ENCODE measurements at places on chromosomes 7 and 10.

- DNase-seq: no peak
Observed at GRCh38 chr10:83673316-83673715, 466.0 kb upstream of the GHITM start.

DNA sequence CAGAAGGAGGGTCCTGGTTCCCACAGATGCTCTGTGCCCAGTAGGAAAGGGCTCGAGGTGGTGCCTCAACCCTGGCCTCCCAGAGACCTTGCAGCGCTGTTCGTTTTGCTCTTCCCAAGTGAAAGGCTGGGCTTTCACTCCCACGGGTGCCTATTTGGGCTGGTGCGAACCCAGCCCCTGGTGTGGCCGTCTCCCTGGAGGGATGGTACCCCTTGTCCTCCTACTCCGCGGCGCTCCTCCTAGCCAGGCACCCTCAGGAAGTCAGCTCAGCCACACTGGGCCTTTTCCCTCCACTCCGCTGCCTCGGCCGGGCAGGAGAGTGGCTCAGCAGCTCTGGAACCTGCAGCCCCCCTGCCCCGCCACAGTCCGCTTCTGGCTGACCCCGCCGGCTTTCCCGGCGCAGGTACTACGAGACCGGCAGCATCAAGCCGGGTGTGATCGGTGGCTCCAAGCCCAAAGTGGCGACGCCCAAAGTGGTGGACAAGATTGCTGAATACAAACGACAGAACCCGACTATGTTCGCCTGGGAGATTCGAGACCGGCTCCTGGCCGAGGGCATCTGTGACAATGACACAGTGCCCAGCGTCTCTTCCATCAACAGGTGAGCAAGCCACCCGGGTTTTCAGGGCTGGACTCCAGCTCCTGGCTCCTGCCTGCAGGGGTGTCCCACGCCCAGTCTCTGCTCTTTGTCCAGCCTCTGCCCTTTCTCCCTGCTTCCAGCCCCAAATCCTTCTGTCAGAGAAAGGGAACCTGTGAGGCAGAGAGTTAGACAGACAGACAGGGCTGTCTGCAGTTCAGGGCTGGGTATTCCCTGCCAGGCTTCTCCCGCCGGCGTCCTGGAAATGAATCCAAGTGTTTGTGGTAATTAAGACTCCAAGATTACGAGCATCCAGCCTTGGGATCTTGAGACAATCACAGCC lies 5.2 kb downstream of the PAX2 start:
- DNase-seq: no peak

GRCh38 chr10:34484164-34484563 lies 330.9 kb downstream of the PARD3 start:
- no peak for DNase-seq

GRCh38 chr10:9228771-9229170 lies 1174.3 kb downstream of the GATA3 start:
- DNase-seq: peak; percentile 18

- DNase-seq: no peak
Observed at GRCh38 chr10:43930243-43930642, 281.6 kb upstream of the ZNF32 start.

DNA sequence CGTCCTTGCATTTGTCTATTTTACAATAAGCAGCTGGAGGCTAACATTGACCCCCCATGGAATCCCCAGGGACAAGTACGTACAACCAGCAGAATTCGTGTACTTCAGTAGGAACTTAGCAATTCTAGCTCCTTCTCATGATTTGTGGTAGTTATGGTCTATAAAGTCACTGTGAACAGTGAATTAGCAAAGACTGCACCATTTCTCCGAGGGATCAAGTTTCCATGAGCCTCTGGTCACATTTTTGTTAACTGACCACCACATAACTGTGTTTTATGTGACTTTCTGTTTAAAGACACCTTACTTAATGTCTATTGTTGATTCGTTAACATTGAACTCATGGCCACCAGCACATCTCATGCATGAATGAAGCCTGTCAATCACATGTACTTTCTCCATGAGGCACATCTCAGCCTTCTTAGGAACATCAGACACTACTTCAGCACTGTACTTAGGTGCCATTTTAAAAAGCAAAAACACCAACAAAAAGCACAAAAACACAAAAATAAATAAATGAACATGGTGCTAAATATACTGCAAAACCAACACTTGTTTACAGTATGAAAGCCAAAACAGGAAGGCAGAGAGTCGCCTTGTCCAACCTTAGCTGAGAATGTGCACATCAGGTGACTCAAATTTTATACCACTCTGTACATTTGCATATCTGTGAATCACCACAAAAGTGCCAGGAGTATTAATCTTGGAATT lies 9.0 kb upstream of the UCN3 start:
- DNase-seq: no peak

DNA sequence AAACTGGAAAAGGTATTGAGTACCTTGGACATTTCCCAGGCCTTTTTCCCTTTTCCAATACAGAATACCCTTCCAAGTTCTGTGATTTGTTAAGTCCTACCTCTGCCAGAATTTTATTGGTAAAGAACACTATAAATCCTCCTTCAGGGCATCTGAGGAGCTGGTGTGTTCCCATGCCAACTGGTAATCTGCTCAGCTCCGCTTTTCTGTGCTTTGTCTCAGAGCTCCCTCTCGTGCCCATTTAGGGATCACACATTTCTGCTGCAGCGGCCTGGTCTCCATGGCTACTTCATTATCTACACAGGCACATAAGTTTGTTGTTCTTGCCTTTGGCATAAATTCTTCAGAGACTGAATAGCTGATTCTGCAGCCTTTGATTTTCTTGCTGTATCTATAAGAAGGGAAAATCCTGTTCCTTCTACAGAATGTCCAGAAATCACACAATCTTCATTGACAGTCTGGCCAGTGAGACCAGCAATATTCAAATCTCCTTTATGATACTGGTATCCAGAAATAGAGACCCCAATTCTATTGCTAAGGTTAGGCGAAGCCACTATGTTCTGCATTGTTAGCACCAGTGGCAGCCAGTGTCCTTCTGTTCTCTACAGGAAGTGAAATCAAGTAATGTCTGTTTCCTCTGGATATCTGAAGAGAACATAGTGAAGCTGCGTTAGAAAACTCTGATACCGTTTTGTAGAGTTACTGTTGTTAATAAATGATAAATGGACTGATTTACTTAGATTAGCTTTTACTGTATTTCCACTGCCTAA lies 51.9 kb downstream of the DENND11 start:
- DNase-seq: peak; percentile 70

GRCh38 chr10:86360657-86361056 lies 5.9 kb downstream of the GRID1 start:
- no peak for DNase-seq

GRCh38 chr10:78360284-78360683 lies 326.6 kb downstream of the RPS24 start:
- no peak for DNase-seq

DNA sequence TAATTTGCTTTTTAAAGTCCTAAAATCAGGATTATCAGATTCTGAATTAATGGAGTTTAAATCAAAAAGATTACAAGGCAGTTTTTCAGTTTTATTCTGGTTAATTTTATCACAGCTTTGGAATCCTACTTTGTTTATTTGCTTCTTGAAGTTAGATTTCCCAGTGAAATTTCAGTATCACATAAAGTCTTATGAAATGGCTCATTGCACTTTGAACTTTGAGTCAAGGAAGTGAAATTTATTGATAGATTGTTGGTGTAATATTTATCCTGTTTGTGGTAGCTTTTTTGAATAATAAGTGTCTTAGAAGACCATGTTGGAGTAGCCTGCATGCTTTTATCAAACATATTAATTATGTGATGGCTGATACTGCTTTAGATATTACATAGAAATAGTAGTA lies 92.6 kb downstream of the PTEN start:
- no peak for DNase-seq

DNA sequence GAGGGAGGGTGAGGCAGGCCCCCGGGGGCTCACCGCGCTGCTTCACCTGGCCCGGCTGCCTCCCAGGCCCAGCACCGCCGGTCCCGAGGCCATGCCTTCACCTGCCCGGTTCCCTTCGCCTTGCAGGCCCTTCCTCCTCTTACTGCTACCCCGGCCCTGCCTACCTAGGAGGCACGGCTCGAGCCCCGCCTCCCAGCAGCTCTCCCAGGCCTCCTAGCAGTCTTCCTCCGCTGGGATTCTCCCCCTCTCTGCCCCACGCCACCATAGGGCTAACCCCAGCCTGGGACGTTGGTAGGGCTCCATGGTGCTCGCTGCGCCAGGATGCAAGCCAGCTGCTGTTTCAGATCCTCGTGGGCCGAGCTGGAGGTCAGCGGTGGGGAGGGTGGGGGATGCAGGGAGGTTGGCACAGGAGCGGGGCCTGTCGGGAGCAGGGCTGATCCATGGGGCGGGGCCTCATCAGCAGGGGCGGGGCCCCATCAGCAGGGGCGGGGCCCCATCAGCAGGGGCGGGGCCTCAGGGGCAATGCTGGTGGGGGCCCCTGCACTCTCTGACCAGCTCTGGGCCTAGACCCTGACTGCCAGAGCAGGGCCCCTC lies 63.3 kb downstream of the RASGEF1A start:
- DNase-seq: no peak

- peak; percentile 55 for DNase-seq
Observed at GRCh38 chr7:46139079-46139478, 218.0 kb upstream of the IGFBP3 start.

- DNase-seq: peak; percentile 75
Observed at GRCh38 chr10:114779803-114780576, 41.6 kb upstream of the FHIP2A start.

DNA sequence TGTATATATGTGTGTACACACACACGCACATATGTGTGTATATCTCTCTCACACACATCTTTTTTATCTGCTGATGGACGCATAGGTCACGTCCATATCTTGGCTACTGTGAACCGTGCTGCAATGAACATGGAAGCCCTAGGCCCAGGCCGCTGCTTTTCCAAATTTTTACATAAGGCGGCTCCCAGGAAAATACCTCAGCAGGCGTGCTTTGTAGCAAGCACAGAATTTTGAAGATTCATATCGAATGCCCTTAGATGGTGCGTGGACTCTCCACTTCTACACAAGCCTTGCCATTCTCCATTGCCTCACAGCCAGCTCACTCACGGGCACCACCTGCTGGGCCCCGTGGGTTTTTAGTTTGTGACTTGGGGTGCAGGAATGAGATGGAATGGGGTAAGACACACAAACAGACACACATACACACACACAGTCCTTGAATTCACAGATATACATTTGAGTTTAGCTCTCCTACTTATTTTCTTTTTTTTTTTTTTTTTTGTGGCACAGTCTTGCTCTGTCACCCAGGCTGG lies 57.9 kb upstream of the RNF32 start:
- DNase-seq: no peak
